ENCODE measurements at places on chromosomes 16 and 17. TPM values are rescaled to one million over a fixed set of nuclear protein-coding genes. Genes with fewer than 3 reads are reported as not detected.

TEKT5 gene
- total RNA-seq: 1.6 TPM

TTYH2 gene
- total RNA-seq: not detected

- peak; percentile 89 for DNase-seq
These were observed 20.1 kb upstream of the TAOK1 start for GRCh38 chr17:29369831-29370735.

DNA sequence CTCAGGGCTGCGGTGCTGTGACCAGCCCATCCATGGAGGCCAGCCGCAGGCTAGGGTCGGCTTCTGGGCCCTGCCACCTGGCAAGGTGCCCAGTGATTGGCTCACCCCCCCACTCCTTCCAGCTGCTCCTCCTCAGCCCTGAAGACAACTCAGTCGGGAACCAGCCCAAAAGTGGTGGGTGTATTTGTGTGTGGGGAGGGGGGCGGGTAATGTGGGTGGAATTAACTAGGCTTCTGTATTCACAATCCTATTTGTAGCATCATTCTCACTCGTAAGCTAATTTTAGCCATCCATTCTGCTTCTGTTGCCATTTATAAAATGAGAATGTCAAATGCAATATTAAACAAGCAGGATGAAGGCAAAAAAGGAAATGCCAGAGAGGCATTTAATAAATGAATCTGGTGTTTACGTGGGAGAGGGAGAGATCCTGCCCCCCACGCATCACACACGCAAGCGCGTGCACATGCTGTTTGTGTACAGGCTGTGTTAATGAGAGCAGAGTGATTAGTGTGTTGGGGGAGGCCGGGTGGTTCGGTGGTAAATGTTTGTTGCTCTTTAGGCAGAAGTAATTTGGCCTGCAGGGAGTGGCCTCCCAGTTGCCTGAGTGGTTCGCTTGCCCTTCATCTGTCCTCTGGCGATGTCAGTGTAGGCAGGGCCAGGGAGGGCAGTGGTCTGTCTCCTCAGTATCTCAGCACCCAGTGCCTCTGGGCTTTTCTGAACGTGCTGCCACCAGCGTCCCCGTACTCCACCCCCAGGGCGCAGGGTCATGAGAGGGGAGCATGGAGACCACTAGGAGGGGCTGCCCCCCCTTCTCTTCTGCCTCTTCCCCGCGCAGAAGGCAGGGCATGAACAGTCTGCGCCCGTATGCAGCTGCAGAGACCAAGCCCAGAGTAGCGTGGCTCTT lies 140.1 kb downstream of the CCDC182 start:
- DNase-seq: peak; percentile 95

All from Karpas-422 (cell line).